ENCODE measurements at places on chromosomes 3 and 15.

GRCh38 chr15:39127151-39127790, 453.6 kb upstream of the THBS1 start:
- DNase-seq, result no peak

GRCh38 chr3:171123915-171124314, 97.4 kb upstream of the SLC2A2 start:
- no peak for DNase-seq

GRCh38 chr3:37400355-37400754, 226.0 kb upstream of the LRRFIP2 start:
- no peak for DNase-seq

DNA sequence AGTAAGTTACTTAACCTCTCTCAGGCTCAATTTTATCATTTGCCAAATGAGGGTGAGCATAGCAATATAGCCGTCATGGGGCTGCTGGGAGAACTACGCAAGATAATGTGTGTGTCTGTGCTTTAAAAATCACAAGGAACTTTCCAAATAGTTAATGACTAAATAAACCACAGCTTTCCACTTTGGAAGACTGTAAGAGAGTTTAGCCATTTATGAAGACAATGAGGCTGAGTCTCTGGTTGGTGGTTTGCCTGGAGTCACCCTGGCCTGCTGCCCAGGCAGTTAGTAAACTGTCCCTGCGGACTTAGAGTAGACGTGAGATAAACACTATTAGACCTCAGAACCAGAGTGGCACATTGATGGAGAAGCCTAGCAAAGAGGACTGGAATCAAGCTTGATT, 357.7 kb downstream of the CLSTN2 start:
- DNase-seq, result no peak

- DNase-seq, result no peak
Observed at GRCh38 chr3:170007031-170007663, 30.6 kb upstream of the GPR160 start.

DNA sequence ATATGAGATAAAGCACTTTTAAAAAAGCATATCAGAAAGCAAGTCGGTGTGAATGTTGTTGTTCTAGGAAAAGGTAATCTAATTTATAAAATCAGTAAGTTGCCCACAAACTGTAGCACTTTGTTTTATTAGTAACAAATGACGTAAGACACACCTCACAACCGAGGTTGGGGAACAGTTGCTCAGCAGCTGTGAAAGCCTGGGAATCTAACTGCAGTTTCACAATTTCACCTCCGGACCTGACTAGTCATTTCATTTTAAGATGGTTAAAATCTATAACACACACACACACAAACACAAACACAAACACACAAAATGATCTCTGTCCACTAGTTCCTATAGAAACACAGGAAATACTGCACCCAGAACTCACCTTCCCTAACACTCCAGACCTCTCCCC, 406.7 kb upstream of the NR2F2 start:
- DNase-seq, result no peak

DNA sequence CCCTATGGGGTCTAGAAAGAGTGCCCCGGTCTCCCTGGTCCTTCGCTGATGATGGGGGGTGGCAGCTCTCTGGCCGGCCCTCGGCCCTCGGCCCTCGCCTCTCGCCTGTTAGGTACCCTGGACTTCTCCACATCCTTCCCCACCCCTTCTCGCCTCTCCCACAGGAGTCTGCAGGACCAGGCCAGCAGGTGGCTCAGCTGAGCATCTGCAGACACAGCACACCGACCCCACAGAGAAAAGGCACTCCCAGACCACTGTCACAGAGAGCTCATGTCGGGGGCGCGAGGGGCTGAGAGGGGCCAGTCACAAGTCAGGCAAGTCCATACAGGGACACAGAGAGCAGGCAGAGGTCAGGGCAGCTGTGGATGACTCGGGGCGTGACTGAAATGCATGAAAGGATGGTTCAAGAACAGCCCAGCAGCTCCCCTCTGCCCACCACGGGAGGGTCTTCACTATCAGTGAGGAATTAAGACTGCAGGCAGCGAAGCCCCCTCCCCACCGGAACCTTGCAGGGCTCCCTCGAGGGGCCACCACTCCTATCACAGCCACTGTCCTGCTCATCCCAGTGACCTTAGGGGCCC, 181.7 kb upstream of the NSMCE3 start:
- DNase-seq, result peak; percentile 56

GRCh38 chr3:133211856-133212255, 173.7 kb downstream of the TMEM108 start:
- no peak for DNase-seq

- DNase-seq, result no peak
Observed at GRCh38 chr3:168824107-168824506, 728.4 kb upstream of the GOLIM4 start.

DNA sequence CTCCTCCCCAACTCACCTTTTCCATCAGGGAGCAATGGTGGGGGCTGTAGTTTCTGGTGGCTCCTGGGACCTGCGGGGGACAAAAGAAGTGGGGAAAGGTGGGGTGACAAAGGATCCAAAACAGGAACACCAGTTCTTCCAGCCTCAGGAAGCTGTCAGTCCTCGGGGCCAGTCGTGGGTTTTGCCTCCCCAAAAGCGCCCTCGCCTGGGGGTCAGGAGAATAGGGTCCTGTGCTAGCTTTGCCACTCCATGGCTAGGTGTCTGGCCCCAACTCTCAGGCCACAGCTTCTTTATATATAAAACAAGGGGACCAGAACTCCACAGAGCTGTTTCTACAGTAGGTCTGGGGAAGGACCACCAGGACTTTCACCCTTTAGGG, 4.0 kb downstream of the CCDC9B start:
- DNase-seq, result no peak

DNA sequence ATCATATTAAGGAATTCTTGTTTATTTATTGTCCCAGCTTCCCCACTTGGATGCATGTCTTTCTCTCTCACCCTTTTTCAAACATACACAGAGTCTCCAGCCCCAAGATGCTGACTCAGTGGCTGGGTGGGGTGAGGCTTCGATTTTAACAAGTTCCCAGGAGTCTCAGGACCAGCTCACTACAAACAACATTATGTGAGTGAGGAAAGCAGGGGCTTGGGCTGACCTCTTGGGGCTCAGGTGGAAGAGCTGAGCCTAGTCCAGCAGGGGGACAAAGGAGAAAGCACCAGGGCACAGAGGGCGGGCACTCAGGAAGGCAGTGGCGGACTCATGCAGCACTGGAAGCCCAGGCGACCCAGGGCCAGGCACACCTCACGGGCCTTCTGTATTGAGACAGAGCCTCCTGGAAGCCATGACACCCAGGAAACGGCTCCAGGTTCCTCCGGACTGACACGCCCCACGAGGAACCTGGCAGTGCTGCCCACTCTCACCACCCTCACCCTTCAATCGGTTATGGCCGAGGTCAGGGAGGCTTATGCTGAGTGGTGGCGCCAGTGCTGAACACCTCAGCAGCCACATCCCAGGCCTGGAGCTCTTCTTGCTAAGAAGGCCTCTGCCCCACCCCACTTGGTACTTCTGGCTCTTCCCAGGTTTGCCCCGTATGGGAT, 97.4 kb downstream of the LRIG1 start:
- DNase-seq, result no peak

DNA sequence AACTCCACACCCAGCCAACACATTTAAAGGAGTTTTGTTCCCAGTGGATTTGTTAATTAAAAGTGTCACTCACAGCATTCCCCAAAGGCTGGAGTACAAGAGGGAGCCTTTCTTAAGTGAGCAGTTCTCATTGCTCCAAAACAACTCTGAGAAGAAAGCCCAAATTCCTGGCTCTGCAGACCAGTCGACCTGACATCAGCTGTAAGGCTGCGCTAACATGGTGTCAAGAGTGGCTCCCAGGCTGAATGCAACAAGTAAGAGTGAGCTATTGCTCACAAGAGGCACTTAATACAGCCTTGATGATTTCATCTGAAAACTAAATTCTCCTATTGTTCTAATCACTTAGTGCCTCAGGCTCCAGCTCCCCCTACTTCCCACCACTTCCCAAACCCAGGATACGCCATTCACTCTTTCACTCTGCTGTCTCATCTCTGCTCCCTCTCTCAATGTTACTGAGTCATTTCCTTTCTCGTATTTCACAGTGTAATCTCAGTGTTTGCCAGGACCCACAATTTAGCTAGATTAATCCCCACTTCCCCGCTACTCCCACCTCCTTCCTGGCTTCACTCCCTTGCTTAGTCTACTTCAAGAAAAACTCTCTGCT, 81.8 kb downstream of the WWTR1 start:
- DNase-seq, result peak; percentile 77

DNA sequence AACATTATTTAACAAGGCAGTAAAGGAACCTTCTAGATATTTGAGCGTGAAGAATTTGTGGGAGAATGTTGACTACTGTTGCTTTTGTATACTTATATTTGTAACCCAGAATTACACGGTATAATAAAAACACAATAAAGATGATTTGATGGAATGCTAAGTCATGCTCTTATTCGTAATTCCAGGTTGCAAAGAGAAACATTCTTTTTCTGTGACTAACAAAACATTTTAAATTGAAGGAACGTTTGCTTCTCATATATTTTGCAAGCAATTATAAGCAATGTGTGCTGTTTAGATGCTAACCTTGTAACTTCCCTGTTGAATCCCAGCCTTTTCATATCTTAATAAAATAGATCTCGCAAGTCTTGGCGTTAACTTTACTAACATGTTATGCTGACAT, 124.4 kb upstream of the CGNL1 start:
- DNase-seq, result no peak

GRCh38 chr15:98853617-98854420, 153.8 kb downstream of the PGPEP1L start:
- peak; percentile 38 for DNase-seq

GRCh38 chr3:155676252-155676981, 68.5 kb downstream of the PLCH1 start:
- peak; percentile 78 for DNase-seq

GRCh38 chr3:139340784-139341183, 3.0 kb upstream of the MRPS22 start:
- DNase-seq, result no peak

GRCh38 chr15:64985366-64986033, 4.2 kb downstream of the SPG21 start:
- no peak for DNase-seq

DNA sequence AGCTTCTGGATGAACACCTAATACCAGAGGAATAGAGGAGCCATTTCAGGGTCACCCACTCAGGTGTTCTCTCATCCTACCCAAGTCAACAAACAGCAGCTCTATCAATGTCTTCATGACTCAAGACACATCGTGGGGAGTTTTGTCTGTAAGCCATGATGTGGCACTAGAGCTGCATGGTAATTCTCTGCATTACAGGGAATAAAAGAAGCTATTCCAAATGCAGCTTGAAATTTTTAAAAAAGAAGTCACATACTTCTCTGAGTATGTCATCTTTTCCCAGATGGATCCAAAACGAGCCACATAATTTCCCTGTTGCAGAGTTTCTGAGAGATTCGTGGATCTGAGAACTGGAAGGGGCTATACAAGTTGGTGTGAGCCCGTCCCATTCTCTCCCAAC, 6.1 kb upstream of the THSD4 start:
- no peak for DNase-seq

DNA sequence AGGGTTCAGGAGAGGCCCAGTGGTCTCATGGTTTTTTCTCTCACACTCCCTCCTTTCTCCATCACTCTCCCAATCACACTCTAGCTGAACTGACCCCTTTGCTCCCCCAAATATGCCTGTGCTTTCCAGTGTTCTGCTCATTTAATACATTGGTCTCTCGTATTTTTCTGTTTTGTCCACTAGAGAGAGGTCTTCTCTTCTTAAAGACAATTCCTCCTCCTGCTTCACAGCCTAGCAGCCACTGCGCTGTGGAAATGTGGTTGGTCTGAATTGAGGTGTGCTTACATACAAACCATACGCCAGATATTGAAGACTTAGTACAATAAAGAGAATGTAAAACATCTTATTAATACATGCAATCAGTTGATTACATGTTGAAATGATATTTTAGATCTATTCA, 60.6 kb upstream of the XCR1 start:
- no peak for DNase-seq

DNA sequence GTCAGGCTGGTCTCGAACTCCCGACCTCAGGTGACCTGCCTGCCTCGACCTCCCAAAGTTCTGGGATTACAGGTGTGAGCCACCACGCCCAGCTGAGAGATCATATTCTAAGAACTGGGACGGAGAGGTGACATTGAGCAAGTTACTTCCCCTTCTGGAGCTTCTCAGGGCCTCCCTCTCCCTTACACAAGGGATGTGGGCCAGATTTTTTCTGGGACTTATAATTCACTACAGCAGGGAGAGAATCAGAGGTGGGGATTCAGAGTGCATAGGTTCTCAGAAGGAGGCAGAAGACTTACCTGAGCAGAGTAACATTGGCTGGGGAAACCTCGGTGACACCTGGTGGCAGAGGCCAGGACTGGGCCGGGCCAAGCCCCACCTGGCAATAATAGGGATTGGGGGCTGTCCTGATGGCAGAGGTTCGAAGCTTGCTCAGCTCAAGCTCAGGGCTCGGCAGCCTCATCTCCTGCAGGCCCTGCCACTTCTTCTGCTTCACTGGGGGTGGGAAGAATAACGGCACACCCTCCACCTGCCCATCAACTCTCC, 6.8 kb downstream of the LTK start:
- peak; percentile 35 for DNase-seq

DNA sequence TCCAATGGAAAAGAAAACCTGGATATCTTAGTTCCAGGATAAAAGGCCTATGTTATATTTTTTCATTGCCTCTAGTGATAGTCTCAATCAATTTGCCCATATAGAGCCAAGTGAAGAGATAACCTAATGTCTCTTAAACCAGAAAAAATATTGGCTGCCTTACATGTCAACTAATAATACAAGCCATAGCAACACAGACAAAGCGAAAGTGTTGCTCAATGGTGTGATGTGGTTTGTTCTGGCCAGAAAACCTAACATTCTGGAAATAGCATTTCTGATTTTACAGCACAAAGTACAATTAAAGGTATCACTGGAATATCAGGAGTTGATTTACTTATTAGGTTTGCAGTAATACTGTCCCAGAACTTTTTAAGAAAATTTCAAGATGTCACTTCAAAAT, 101.5 kb downstream of the ATP8B4 start:
- DNase-seq, result no peak

DNA sequence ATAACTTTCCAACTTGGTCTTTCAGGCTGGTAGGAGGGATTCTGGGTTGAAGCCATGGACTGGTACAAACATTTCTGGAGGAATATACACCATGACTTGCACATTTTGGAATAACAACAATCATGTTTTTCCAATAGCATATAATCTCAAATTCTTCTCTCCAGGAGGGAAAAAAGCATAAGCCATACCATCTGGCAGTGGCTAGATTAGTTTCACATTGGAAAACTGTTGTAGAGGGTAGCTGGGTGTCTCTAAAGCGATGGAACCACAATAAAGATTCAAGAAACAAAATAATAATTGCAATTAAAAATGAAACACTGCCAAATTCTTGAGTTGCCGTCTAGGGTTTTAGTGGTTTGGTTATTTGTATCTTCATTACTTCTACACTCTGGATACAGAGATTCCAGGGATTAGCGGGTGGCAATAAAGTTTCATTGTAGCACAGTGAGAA, 278.5 kb upstream of the RASGRP1 start:
- no peak for DNase-seq

Measured in ELF-1 (cell line).